ENCODE measurements at places on chromosomes 16 and 17. TPM values are rescaled to one million over a fixed set of nuclear protein-coding genes. Genes with fewer than 3 reads are reported as not detected.
A peak's percentile ranks its signal among the peaks of the same experiment; 100 is the strongest.

- no peak for DNase-seq
Measured at GRCh38 chr17:56917559-56918296, 3.9 kb upstream of the TRIM25 start.

DPEP3 gene
- not detected for total RNA-seq

HS3ST6 gene
- total RNA-seq: 4.3 TPM

DNA sequence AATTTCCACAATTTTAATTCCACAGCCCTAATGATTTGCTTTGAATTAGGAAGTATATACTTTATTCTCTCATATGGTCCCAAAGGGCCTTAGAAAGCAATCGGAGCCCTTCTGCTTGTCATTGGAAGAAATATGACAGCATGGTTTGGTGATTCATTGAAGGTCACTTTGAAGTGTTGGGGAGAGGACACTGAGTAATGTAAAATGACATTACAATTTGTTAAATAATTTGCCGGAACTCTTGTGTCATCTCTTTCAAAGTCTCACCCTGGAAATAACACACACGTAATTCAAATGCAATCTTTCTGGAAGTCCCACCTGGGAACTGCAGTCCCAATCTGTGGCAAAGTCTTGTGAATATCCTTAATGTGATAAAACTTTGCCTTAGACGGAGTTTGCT, 59.8 kb downstream of the BMERB1 start:
- peak; percentile 7 for DNase-seq

- no peak for DNase-seq
Measured at GRCh38 chr17:77596491-77597417, 361.7 kb upstream of the TNRC6C start.
